ENCODE measurements at places on chromosomes 16 and 17. TPM values are rescaled to one million over a fixed set of nuclear protein-coding genes. Genes with fewer than 3 reads are reported as not detected.
A peak's percentile ranks its signal among the peaks of the same experiment; 100 is the strongest.

DNA sequence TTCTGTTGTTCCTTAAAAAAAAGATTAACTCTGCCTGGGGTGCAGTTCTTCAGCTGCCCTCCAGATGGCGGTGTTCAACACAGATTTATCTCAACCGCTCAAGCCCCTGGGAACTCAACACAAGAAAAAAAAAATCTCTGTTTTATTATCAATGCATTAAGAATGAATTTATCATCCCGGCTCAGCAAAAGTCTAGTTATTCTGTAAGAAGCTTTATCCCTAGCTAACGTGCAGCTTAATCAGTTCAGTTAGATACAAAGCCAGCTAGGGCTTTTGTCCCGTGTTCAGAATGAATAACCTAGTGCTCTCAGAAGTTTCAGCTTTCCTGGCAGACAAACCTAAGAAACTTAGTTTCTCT is 475.9 kb upstream of the CCL2 start:
- DNase-seq = peak; percentile 30
- H3K4me1 ChIP-seq = no peaks in the 10 kb centered on the region
- H3K36me3 ChIP-seq = no peaks in the 10 kb centered on the region
- H3K27ac ChIP-seq = no peak overlapping the region
- H3K4me3 ChIP-seq = no peak overlapping the region

GRCh38 chr17:6377906-6378305 is 57.0 kb downstream of the AIPL1 start:
- H3K4me1 ChIP-seq = no peaks in the 10 kb centered on the region
- peaks cover 10% of the 10 kb centered on the region for H3K27me3 ChIP-seq
- H3K36me3 ChIP-seq = no peaks in the 10 kb centered on the region
- H3K27ac ChIP-seq = no peak overlapping the region

DNA sequence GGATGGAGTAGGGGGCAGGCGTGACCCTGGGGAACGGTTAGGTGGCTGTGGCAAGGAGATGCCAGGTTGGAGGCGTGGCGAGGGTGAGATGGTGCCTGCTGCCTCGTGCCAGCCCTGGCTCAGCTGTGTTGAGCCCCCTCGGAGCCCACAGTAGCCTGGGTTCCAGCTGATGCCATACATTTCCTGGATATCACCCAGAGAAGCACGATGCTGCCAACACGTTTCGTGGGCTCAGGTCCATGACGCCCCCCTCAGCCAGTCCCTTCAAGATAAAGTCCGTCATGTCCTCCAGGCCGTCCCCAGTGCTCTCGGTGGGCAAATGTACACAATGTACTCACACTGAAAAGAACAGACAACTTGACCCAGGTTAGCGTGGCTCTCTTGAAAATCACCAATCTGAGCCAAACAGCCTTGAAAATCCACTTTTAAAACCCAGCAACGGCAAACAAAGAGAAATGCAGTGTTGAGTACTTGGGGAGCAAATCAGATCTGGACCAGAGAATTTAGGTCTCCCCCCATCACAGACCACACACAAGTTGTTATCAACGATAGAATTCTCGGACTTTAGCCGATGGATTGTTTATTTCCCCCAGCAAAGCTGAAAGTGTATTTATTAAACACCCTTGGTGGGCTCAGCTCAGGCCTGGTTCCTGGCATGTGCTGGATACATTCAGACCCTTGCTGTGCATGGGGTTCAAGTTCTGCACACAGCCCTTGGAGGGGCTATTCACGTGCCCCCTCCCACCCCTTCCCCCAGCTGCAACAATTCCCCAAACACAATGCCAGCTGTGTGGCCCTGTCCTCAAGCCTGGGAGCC is 102.8 kb upstream of the PLCG2 start:
- H3K36me3 ChIP-seq = no peaks in the 10 kb centered on the region
- H3K4me1 ChIP-seq = peaks cover 11% of the 10 kb centered on the region
- no peak for DNase-seq
- no peak overlapping the region for H3K27ac ChIP-seq
- H3K27me3 ChIP-seq = no peaks in the 10 kb centered on the region
- no peak overlapping the region for H3K4me3 ChIP-seq

GRCh38 chr17:74952431-74953133 is 16.9 kb downstream of the OTOP3 start:
- no peak overlapping the region for H3K4me3 ChIP-seq
- H3K36me3 ChIP-seq = no peaks in the 10 kb centered on the region
- no peak overlapping the region for H3K27ac ChIP-seq
- peaks cover 8% of the 10 kb centered on the region for H3K27me3 ChIP-seq

HBQ1 gene
- total RNA-seq = not detected

KRT33A gene
- total RNA-seq = not detected

DNA sequence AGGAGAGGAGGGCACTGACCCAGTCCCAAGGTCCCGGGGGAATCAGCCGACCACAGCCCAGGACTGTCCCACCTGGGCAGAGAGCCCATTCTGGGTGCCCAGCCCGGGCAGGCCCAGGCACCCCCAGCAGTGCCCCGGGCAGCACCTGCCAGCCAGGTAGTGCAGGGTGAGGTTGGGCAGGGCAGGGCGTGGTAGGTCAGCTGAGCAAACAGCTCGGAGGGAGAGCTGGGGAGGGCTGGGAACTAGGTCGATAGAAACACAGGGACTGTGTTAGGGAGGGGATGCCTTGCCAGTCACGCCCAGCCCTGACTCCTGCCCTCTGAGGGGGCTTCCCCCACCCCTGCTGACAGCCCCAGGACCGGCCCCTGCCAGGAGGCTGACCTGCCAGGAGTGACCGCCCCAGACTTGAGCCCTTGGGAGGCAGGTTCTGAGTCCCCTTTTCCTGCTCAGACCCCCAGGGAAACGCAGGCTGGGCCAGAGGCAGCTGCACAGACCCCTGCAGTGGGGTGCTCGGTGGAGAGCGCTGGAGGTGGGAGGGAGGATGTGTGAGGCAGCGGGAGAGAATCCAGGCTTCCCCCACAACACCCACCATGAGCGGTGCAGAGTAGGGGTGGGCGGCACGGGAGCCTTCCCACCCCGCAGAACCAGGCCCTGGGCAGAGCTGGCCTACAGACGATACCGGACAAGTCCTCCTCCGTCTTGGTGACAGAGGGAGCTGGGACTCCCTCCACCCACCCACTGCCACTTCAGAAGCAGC is 4.7 kb downstream of the HS3ST6 start:
- peak overlapping the region; percentile 84 for H3K27ac ChIP-seq
- peak; percentile 91 for DNase-seq
- no peak overlapping the region for H3K4me3 ChIP-seq
- peaks cover 41% of the 10 kb centered on the region for H3K27me3 ChIP-seq

DNA sequence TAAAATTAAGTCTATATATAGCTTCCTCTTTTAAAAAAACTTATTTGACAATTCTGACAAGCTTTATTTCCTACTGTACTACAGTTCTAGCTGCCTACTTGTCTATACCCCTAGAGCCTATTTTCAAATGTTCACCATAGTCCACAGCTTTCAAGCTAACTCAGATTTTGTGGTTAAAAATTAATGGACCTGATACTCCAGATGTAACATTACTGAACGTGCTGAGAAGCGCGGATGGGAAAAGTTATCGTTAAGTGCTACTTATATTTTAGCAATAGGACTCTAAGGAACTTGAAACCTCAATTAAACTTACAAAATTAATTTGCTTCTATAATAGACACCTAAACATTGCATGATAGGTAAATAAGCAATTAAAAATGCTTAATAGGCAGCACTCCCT is 31.2 kb downstream of the GNA13 start:
- H3K27me3 ChIP-seq = no peaks in the 10 kb centered on the region
- H3K4me3 ChIP-seq = no peak overlapping the region
- H3K36me3 ChIP-seq = no peaks in the 10 kb centered on the region
- no peak for DNase-seq
- H3K4me1 ChIP-seq = peaks cover 57% of the 10 kb centered on the region

DNA sequence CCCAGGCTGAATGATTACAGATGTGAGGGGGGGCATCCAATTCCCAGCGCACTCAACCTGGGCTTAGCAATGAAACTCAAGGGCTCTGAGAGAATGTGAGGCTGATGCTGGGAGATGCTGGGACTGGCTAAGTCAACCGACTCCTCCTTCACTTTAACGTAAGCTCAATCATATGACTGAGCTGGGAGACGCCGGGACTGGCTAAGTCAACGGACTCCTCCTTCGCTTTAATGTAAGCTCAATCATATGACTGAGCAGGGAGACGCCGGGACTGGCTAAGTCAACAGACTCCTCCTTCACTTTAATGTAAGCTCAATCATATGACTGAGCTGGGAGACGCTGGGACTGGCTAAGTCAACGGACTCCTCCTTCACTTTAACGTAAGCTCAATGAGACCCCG is 179.4 kb downstream of the VPS53 start:
- H3K27me3 ChIP-seq = no peaks in the 10 kb centered on the region
- H3K36me3 ChIP-seq = peaks cover 33% of the 10 kb centered on the region
- no peak for DNase-seq
- H3K4me3 ChIP-seq = no peak overlapping the region
- H3K27ac ChIP-seq = no peak overlapping the region

- DNase-seq = no peak
- H3K36me3 ChIP-seq = no peaks in the 10 kb centered on the region
- H3K4me1 ChIP-seq = no peaks in the 10 kb centered on the region
- no peak overlapping the region for H3K27ac ChIP-seq
Measured at GRCh38 chr17:33667052-33667509, 374.0 kb upstream of the ASIC2 start.

DNA sequence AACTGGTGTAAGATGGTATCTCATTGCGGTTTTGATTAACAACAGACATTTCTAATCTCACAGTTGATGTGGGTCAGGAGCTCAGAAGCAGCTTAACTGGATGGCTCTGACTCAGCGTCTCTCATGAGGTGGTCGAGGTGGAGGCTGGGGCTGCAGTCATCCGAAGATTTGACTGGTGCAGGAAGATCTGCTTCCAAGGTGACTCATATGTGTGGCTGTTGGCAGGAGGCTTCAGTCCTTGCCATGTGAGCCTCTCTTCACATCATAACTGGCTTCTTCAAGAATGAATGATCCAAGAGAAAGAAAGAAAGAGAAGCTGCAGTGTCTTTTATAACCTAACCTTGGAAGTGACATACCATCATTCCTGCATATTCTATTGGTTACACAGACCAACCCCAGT is 376.1 kb downstream of the SEC14L1 start:
- H3K36me3 ChIP-seq = no peaks in the 10 kb centered on the region
- no peak overlapping the region for H3K27ac ChIP-seq
- no peaks in the 10 kb centered on the region for H3K4me1 ChIP-seq
- H3K4me3 ChIP-seq = no peak overlapping the region
- no peak for DNase-seq

GRCh38 chr17:72234985-72235384 is 114.2 kb downstream of the SOX9 start:
- no peaks in the 10 kb centered on the region for H3K36me3 ChIP-seq
- no peak overlapping the region for H3K4me3 ChIP-seq
- no peak overlapping the region for H3K27ac ChIP-seq
- peaks cover 9% of the 10 kb centered on the region for H3K4me1 ChIP-seq
- H3K27me3 ChIP-seq = no peaks in the 10 kb centered on the region

DNA sequence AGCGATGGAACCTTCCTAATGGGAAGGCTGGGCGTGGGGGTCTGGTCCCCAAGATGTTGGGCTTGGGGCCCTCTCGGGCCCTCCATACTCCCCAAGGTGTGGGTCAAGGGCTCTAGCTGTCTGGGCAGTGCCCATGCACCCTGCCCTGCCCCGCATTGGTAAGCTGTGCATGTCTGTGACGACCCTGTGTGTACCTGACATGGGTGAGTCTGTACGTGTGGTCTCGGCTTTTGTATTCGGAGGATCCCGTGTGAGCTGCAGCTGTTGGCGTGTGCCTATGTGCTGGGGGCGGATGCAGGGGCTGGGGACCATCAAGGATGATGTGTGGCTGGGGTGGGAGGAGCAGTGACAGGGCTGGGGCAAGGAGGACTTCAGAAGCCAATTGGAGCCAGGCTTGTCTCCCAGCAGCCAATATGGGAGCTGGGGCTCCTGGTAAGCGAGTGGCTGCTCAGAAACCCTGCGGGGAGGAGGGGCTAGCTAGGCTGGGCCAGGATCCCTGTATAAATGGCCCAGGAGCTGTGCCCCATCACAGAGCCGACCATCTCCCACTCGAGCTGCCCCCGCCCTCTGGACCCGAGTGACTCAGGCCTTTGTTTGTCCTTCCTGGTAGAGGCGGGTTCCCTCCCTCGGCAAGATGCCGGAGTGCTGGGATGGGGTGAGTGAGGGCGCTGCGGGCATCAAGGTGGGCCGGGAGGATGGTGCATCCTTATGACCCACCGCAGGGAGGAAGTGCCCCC is at the start of gene NDRG4:
Gene NDRG4, plus strand, starts transcription at position 529 of the 737 bp plus-strand sequence. Its CDS starts 106 bp downstream, at position 635.
- peaks cover 9% of the 10 kb centered on the region for H3K4me1 ChIP-seq
- H3K4me3 ChIP-seq = no peak within 1 kb of the TSS
- DNase-seq = peak; percentile 40
- H3K27me3 ChIP-seq = peaks cover 50% of the 10 kb centered on the region
- no peaks in the 10 kb centered on the region for H3K36me3 ChIP-seq
- H3K27ac ChIP-seq = no peak within 1 kb of the TSS

- DNase-seq = peak; percentile 42
- peak overlapping the region; percentile 19 for H3K27ac ChIP-seq
- no peak overlapping the region for H3K4me3 ChIP-seq
- peaks cover 9% of the 10 kb centered on the region for H3K4me1 ChIP-seq
- H3K36me3 ChIP-seq = no peaks in the 10 kb centered on the region
- H3K27me3 ChIP-seq = no peaks in the 10 kb centered on the region
Measured at GRCh38 chr17:76427501-76428231, 25.3 kb downstream of the UBE2O start.

CA4 gene
- 149 TPM for total RNA-seq

PSMD12 gene
- 25.2 TPM for total RNA-seq

UMOD gene
- total RNA-seq = not detected

DNA sequence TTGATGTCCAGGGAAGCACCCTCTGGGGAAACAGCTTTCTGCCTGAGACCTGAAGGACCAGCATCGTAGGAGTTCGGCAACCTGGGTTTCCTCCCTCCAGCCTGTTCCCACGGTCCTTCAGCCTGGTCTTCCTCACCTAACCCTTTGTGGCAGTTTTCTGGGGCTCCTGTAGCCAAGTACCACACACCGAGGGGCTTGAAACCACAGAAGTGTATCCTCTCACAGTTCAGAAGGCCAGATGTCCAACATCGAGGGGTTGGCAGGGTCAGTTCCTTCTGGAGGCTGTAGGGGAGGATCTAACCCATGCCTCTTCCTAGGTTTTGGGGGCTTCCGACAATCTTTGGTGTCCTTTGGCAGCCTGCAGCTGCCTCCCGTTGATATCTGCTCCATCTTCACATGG is 381.0 kb upstream of the TNRC6C start:
- no peak for DNase-seq
- H3K27ac ChIP-seq = no peak overlapping the region
- peaks cover 5% of the 10 kb centered on the region for H3K27me3 ChIP-seq

- DNase-seq = no peak
- H3K36me3 ChIP-seq = peaks cover 16% of the 10 kb centered on the region
- H3K27ac ChIP-seq = peak overlapping the region; percentile 98
- no peaks in the 10 kb centered on the region for H3K27me3 ChIP-seq
Measured at GRCh38 chr17:51261024-51261963, 948 bp downstream of the UTP18 start.

GRCh38 chr17:7893187-7893880 is 4.7 kb downstream of the CHD3 start:
- H3K4me1 ChIP-seq = peaks cover 19% of the 10 kb centered on the region
- peaks cover 34% of the 10 kb centered on the region for H3K36me3 ChIP-seq
- no peak overlapping the region for H3K4me3 ChIP-seq
- no peaks in the 10 kb centered on the region for H3K27me3 ChIP-seq
- no peak overlapping the region for H3K27ac ChIP-seq

Measured in transverse colon (tissue), 4 donors.